ENCODE measurements at places on chromosomes 2 and 18.

GRCh38 chr2:140567734-140568133 is 1563.1 kb downstream of the LRP1B start:
- no peak for DNase-seq

DNA sequence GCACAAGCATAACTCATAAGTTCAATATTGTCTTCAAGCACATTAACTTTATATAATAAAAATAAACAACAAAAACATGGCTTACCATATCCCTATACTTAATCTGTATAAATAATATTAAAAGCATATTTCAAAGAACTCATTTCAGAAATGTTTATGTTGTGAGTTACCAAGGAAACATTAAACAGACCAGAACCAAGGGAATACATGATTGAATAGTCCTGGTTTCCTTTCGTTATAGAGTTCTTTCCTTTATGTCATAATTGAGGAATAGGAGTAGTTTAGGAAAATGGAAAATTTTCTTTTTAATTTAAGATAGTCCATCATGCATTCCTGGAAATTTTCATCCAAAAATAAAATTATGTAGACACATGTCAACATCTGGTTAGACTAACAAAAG is 343.0 kb downstream of the ERBB4 start:
- no peak for DNase-seq

DNA sequence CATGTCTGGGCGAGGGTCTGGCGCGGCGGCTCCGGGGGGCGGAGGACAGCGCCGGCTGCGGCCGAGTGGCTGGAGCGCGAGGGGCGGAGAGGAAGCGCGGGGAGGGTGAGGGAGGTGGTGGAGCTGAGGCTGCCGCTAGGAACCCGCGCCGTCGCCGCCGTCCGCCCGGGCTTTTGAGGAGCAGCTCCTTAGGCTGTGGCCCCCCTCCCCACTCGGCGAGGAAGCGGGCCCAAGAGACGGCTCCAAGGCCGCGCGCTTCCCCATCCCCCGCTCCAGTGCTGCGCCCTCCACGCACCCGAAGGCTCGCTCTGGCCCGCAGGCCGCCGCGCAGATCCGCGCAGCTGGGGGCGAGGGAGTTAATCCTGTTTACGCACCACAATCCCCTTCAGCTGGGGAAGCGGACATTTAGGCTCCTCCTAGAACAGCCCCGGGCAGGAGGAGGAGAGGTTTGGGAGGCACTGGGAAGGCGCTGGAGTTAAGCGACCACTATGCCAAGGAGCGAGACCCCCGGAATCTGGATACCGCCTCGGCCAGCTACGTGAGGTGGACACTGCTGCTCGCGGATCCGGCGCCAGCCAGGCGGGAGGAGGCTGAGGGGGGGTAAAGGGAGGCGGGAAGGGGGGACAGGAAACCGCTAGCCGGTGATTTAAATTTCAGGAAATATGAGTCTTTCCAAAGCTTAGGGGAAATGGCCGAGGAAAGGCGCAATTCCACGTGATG is at the start of gene CNRIP1:
Gene CNRIP1, minus strand, starts transcription at position 552 of the 720 bp plus-strand sequence. Its CDS starts 549 bp downstream, at position 3.
- no peak for DNase-seq

- no peak for DNase-seq
Observed at GRCh38 chr18:9135081-9135911, 1.3 kb upstream of the ANKRD12 start.

DNA sequence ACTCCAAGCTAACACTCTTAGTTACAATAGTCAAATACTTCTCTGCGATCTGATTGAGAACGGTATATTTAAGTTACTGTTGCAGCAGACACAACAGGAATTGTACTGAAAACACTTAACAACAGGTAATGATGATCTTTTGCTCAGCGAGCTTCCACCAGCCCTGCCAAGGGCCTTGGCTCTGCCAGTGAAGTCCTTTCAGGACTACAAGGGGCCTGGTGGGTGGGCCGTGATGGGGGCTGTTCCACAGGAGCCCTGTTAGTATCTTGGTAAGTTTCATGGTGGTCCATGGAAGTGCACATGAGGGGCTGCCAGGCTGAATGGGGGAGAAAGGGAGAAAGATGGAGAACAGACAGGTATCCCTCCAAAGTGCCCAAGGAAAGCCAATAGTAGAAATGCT is 178.6 kb upstream of the DOK6 start:
- no peak for DNase-seq

DNA sequence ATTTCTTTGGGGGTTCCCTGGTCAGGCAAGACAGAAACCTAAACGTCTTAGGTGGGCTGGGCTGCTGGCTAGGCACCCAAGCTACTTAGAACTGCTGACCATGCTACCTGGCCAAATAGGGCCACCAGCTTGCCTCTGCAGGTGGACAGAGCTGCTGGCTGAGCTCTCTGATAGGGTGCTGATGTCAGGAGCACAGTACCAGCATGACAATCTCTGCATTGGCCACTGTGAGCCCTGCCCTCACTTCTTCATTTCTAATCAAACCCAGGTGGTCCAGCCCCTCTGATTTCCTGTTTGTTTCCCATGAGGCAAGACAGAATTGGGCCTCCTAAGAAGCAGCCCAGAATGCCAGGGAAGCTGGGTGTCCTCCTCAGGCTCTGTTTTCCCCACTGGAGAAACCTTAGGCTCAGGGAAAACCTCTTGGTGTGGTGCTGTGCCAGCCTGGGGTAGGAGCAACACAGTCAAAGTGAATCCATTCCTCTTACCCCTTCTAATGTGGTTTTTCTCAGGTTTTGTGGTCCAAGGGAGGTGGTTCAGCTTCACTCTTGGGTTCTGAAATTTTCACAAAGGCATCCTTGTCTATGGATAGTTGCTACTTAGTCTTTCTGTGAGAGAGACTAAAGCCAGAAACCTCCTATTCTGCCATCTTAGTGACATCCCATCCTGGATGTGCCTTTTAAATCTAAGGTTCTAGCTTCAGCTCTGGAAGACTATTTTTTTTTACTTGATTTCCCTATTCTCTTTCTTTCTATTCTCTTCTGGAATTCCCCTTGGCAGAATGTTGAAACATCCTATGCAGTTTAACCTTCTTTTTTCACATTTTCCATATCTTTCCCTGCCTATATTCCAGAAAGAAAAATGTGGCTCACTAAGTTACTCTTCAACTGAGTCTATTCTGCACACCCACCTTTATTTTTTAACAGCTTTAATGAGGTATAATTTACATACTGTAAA is 15.2 kb downstream of the SP100 start:
- DNase-seq: no peak

GRCh38 chr2:60357996-60358395 is 195.5 kb downstream of the BCL11A start:
- DNase-seq: no peak

DNA sequence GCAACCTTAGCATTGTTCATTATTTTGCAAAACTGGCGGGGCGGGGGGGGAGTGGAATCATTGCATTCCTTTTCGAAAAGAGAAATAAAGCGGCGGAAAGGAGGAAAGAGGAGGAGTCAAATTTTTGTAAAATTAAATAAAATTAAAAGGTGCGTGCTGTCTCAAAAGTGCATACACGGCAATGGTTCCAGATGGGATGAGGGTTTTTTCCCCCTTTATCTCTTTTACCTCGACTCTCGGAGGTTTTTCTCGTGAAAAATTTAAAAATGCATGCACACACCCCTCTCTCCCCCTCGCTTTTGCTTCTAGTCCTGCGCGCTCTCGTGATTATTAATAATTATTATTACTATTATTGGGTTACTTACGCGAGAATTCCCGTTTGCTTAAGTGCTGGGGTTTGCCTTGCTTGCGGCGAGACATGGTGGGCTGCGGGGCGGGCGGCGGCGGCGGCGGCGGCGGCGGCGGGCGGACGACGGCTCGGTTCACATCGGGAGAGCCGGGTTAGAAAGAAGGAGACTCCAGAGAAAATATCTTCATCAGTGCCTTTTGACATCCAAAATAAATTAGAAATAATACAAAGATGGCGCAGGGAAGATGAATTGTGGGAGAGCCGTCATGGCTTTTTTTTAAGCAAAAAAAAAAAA is 481 bp downstream of the BCL11A start:
- DNase-seq: no peak

All from activated CD4-positive, alpha-beta T cell treated with anti-CD3 and anti-CD28 coated beads for 1 hour (primary cell).